ENCODE measurements at places on chromosomes 7 and 10.

DNA sequence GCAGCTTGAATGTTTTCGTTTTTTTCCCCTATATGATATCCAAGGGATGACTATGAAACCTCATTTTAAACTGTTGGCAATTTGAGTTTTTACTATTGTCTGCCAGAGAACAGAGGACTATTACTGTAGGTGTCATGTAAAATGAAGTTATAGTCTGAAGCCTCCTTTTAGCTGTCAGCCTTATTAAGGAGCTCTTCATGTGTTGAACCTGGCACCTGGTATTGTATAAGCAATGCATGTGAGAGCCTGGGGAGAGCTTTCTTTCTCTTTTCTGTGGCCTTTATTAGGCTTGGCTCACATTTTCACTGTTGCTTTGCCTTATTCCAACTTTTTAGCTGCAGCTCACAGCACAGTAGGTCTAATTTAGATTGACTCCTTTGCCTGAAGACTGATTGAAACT is 119.1 kb upstream of the FOXP2 start:
- no peak for DNase-seq

- DNase-seq: no peak
Observed at GRCh38 chr7:111232249-111233084, 141.5 kb downstream of the LRRN3 start.

GRCh38 chr10:69648461-69648860 is 18.4 kb downstream of the FAM241B start:
- DNase-seq: no peak

- DNase-seq: no peak
Observed at GRCh38 chr10:27995311-27995710, 3.6 kb downstream of the ODAD2 start.

- no peak for DNase-seq
Observed at GRCh38 chr7:50155755-50156154, 62.7 kb upstream of the ZPBP start.

GRCh38 chr7:39183796-39184195 is 206.1 kb downstream of the POU6F2 start:
- DNase-seq: no peak

DNA sequence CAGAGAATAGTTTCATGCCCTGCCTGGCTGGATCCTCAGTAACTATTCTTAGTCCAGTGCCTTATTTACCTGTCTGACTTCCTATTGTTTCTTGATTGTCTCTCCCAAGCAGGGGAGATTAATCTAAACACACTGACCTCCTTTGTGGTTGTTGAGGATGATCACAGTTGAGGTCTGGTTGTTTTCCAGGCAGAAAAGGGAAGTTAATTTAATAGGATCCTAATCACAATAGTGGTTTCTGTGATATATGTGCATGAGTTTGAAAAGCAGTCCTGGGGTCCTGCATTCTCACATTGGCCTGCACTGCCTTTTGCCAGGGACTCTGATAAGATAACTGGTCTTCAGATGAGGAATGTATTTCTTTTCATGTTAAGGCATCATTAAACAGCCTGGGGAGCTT is 130.1 kb downstream of the SND1 start:
- DNase-seq: no peak

DNA sequence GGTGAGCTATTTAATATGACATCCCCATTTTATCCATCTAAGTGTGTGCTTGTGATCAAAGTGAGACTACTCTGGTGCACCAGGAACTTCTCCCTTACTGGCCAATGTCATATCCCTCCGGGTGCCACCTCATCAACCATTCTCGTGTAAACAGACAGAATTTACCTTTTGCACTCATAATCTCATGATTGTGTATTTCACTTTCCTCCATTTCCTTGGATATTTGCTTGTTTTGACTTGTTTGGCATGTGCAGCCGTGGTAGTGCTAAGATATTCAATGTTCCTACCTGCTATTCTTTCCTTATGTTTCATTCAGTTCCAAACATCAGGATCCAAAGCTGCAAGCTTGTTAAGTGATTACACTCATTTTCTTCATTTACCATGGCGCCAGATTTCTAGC is 280.5 kb upstream of the SP8 start:
- no peak for DNase-seq

GRCh38 chr10:5946786-5947185 is 30.6 kb downstream of the IL15RA start:
- no peak for DNase-seq

- no peak for DNase-seq
Observed at GRCh38 chr7:151851782-151852181, 25.1 kb downstream of the PRKAG2 start.

DNA sequence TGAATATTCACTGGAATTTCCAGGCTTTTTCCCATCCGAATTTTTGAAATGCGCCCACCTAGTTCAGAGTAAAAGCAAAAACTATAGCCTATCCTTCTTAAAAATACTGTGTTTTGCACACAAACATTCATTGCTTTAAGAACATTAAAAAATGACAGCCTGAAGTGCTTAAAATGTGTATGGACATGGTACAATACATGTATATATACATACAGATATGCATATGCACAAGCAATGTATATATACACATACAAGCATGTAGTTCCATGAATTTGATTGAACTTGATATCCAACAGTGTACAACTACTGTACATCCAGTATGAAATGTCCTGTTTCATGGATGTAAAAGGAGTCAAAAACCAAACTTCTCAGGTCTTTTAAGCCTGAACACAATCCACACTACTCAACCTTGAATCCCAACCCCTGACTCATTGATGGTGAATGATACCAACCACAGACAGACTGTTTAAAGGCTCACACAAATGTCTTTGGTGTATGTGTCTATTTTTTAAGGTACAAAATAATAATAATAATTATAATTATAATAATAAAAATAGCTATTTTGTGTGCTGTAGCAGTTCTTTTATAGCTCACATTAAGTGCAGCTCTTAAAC is 14.8 kb downstream of the INHBA start:
- no peak for DNase-seq
